ENCODE measurements at places on chromosomes 5 and 9.

GRCh38 chr9:135885100-135885853 lies 22.1 kb downstream of the CAMSAP1 start:
- DNase-seq: peak; percentile 36

DNA sequence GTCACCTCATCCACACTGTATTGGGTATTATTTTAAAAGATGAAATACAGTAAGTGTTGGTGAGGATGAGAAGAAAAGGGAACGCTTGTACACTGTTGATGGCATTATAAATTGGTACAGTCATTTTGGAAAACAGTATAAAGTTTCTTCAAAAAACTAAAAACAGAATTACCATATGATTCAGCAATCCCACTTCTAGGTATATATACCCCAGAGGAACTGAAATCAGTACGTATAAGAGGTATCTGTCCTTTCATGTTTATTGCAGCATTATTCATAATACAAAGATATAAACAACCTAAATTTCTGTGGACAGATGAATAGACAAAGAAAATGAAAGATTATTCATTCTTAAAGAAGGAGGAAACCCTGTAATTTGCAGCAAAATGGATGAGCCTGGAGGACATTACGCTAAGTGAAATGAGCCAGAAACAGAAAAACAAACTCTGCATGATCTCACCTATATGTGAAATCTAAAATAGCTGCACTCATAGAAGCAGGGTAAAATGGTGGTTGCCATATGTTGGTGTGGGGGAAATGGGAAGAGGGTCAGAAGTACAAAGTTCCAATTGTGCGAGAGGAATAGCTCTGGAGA lies 191.6 kb downstream of the TRIM36 start:
- no peak for DNase-seq

- no peak for DNase-seq
Measured at GRCh38 chr5:126883564-126884245, 106.8 kb downstream of the LMNB1 start.

DNA sequence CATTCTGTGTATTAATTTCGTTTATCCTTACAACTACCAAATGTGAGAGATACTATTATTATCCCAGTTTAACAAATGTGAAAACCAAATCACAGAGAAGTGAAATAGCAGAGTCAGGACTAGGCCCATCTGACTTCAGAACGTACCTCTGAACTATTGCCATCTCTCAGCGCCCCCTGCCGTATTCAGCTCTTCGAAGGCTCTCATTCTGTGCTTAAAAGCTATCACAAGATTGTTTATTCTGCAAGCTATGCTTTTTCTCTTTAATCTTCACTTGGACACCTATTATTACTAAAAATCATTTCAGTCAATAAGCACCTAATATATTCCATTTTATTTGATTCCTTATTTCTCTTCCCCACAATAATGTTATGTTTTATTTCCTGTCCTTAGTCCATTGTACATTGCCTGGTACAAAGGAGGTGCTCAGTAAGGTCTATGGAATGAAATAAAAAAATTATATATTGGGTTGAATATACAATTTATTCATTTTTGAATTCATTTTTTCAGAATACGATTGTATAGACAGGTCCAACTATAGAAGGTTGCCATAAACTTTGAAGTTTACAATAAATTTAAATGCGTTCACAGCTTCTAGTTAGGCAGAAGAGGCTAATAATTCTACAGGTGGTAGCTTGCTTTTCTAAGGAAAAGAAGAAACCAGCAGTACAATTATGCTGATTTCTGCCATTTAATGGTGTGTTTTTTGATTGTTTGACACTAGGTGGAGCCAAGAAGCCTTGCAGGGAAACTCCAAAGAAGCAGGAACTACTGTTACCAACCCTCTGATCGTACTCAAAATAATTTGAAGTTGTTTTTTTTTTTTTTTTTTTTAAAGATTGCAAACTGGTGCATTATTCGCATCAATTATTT lies 202.2 kb upstream of the DMRTA1 start:
- peak; percentile 81 for DNase-seq

GRCh38 chr9:16001856-16002255 lies 449.0 kb downstream of the CCDC171 start:
- DNase-seq: peak; percentile 33

DNA sequence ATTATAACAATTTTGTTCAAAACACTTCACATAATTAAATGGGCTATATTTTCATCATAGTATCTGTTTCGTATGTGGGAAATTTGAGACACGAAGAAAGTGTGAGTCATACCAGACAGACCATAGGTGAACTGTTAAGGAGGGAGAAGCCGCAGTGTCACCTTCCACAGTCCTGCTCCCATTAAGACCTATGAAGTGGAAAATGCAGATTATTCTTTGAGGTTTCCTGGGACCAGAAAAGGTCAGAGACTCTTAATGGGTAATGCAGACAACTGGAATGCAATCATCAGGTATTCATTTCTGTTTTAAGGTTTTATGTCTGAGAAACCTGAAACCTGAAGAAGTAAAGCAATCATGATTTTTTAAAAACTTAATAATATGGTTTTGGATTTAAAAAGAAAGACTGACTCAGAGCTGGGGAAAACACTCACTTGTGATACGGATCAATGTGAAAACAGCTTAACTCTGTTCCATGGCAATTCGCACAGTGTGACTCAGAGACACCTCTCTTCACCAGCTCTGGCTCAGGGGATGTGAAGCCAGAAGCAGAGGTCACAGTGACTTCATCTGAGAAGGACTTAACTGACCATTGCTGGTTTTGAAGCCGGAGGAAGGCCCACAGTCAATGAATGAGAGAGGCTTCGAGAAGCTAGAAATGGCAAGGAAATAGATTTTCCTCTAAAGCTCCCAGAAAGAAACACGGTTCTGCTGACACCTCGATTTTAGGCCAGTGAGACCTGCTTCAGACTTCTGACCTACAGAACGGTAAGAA lies 17.2 kb upstream of the GCNT1 start:
- DNase-seq: no peak

- no peak for DNase-seq
Measured at GRCh38 chr5:35920890-35921289, 17.5 kb downstream of the CAPSL start.

GRCh38 chr5:67165526-67166459 lies 30.8 kb downstream of the CD180 start:
- no peak for DNase-seq

DNA sequence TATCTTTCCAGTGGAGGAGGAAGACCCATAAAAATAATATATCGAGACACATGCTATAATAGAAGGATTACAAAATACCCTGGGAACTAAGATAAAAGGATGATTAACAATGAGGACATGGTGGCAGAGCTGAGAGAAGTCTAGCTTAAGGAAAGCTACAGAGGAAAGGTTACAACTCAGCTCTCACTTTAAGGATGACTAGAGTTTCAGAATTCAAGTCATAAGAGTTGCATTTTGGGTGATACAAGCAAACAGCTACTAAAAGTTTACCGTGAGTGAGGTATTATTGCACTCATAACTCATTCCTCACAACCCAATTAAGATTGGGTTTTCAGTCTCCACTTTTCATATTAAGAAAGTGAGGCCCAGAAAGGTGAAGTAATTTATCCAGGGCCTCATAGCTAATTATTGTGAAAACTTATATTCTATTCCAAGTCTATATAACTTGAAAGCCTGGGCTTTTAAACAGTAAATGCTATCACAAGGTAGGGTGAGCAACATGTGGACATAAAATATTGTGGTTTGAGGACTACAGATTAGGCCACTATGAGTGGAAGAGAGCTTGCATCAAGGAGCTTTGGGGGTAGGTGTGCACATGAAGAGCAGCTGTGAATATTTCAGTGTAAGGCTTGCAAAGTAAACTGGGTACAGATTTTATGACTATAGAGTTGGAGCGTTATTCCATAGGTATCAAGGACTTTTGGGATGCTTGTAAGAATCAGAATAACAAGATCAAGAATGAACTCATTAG lies 28.0 kb downstream of the JAKMIP2 start:
- no peak for DNase-seq

GRCh38 chr5:179187229-179187678 lies 127.1 kb downstream of the ZNF354C start:
- DNase-seq: no peak

DNA sequence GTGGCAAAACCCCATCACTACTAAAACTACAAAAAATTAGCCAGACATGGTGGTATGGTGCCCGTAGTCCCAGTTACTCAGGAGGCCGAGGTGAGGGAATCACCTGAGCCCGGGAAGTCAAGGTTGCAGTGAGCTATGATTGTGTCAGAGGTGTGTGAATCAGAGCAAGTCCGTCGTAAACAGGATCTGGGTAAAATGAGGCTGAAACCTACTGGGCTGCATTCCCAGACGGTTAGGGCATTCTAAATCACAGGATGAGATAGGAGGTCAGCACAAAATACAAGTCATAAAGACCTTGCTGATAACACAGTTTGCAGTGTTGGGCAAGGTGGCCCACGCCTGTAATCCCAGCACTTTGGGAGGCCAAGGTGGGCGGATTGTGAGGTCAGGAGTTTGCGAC lies 1.9 kb upstream of the CLTB start:
- no peak for DNase-seq

DNA sequence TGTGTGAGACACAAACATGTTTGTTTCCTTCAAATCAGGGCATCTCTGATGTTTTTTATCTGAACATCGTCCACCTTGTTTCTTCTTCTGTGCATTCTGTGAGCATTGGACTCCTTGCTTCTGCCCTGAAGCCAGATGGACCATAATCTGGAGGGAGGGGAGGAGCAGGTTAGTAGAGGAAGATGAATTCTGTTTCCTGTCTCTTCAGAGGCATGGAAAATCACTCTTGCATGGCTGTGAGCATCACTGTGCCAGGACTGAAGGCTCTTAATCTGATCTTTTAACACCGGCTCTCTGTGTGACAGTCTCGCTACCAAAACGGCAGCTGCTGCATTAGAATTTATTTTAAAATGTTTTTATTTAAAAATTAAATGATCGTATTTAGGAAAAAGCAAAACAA lies 43.3 kb downstream of the TLE4 start:
- no peak for DNase-seq

GRCh38 chr5:2270467-2270866 lies 387.7 kb upstream of the IRX4 start:
- no peak for DNase-seq

- no peak for DNase-seq
Measured at GRCh38 chr9:69104830-69105527, 69.1 kb upstream of the TJP2 start.

- DNase-seq: no peak
Measured at GRCh38 chr5:143176048-143176447, 227.4 kb downstream of the NR3C1 start.

- no peak for DNase-seq
Measured at GRCh38 chr9:119533504-119533903, 164.3 kb upstream of the BRINP1 start.

- DNase-seq: peak; percentile 88
Measured at GRCh38 chr5:142015781-142016533, 3.1 kb upstream of the GNPDA1 start.

DNA sequence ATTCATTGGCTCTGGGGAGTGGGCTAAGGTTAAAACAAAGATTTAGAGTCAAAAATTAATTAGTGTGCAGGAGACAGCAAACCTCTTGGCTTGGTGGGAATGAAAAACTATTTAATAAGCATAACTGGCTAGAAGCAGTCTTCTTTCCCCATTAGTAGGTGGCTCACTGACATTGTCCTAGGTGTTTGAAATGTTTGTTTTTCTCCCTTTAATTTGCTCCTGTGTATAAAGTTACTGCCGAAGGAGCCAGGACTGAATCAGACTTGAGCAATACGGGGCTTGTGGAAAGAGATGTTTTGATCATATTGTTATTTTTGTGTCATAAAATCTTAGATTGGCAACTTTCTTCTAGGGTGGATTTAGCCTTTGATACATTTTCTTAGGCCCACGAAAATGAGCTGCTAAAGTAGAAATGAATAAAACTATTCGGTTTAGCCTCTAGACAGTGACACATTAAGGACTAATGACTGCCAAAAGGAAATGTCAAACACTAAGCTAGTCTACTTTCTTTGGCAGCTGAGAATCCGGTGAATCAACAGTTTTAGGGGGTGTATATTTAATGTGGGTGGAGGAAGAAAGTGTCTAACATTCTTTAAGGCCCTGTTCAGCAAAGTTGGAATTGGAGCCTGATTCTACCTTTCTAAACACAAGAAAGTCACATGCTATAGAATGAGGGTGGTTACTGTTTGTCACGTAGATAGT lies 30.2 kb downstream of the LRRTM2 start:
- peak; percentile 45 for DNase-seq

- DNase-seq: peak; percentile 82
Measured at GRCh38 chr5:168314735-168315411, 23.4 kb downstream of the WWC1 start.

DNA sequence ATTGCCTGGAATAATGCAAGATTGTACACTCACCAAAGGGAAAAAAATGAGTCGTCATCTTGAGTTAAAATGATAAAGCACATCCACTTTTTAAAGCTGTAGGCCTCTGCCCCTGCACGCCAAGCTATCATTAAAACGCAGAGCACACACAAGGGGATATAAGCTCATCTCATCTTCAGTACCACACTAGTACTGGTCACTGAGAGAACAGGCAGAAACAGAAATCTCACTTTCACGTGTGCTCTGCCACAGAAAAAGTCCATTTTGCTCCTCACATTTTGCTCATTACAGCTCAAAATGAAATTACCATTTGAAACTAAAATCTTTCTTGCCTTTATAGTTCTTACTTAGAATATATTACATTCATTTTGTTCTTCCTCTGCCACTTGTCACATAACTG lies 99.2 kb upstream of the SLC30A5 start:
- DNase-seq: no peak

GRCh38 chr5:3324421-3325101 lies 271.1 kb upstream of the IRX1 start:
- no peak for DNase-seq

- no peak for DNase-seq
Measured at GRCh38 chr9:99845063-99845462, 23.4 kb downstream of the NR4A3 start.

DNA sequence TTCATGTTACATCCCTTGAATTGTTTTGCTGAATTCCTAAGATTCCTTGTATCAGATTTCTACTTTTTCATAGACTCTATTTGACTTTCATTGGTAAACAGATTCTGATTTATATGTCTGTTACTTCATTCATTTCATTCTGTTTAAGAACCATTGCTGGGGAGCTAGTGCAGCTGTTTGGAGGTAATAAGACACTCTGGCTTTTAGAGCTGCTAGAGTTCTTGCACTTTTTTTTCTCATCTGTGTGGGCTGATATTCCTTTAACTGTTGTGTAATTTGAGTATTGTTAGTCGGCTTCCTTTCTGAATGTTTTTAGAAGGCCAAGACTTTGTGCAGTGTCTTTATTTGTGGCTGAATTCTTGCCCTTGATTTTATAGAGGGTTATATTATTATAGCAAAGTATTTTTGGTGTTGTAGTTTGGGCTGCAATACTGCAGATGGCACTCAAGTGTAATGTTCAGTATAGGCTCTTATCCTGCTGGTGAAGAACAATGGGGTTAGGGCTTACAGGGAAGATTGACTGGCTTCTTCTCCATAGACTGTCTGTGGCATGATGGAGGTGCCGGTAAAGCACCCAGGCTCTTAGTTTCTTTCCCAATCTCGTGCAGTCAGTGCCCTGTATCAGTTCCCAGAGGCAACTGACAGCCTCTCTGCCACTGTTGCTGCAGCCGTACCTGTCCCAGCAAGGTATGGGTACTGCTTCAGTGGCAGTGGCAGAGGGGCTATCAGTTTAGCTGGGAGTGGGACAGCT lies 162.2 kb downstream of the OXCT1 start:
- peak; percentile 73 for DNase-seq

Measured in RKO (cell line).